Stimulated activated CD4-positive, alpha-beta T cell treated with anti-CD3 and anti-CD28 coated beads, Interleukin-12 subunit alpha, Interleukin-12 subunit beta, amount 100 ng/mL, for 24 hours (primary cell): ENCODE measurements at places on chromosomes 6 and 20.

GRCh38 chr6:70257768-70258273 is 45.1 kb downstream of the COL9A1 start:
- DNase-seq, result no peak

GRCh38 chr6:159481897-159482296 is 211.1 kb downstream of the SOD2 start:
- no peak for DNase-seq

DNA sequence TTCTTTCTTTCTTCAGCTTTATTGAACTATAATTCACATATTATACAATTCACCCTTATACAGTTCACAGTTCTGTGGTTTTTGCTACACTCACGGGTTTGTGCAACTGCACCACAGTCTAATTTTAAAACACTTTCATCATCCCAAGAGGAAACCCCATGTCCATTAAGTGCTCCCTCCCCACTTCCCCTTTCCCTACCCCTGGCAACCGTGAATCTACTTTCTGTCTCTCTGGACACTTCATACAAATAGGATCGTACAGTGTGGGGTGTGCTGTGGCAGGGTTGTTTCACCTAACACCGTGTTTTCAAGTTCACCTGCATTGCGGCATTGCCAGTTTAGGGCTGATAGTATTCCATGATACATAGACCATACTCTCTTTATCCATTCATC is 118.8 kb downstream of the PHACTR3 start:
- no peak for DNase-seq

DNA sequence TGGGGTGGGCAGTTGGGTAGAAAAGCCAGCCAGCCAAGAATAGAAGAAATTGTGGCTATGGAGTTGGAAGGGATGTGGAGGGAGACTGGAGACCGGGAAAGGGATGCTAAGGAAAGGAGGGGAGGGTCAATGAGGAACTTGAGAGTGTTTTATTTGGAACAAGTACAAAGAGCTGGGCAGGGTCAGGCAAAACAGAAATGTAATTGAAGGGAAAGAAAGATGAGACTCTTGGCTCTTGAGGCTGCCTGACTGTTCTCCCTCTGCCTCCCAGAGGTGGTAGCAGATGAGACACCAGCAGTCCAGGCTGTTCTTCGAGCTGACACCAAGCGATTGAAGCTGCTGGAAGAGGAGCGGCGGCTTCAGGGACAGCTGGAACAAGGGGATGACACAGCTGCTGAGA is 12.7 kb downstream of the ABCF1 start:
- DNase-seq, result no peak

DNA sequence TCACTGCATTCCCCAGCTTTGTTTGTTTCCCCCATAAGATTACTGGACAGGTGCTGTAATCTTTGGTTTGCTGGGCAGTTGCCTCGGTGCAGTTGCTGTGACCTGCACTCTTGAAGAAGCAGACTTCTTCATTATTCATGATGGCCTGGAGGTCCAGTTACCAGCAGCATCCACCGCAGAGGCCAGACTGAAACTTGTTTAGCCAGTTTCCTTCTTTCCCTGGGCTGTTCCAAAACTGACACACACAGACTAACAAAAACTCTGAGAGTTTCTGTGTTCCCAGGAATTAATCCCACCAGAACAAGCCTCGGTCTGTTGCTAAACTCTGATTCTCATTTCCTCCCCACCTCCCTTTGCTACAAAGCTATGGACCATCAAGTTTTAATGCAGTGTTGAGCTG is 144.1 kb downstream of the QRSL1 start:
- no peak for DNase-seq

DNA sequence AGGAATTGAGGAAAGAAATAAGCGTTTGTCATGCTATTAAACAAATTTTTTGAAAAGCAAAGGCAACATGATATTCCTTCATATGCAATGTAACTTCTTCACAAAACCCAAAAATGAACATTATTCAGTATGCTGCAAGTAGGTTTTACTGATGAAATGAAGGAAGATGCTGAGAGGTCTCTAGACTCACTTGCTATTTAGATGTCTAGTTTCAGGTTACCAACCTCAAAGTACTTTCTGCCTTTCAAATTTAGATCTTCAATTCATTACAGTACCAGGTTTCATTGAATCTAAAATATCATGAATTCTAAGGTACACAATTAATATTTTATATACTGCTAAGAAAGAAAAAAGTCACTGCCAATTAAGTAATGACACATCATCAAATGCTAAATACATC is 39.9 kb downstream of the MYO6 start:
- no peak for DNase-seq

DNA sequence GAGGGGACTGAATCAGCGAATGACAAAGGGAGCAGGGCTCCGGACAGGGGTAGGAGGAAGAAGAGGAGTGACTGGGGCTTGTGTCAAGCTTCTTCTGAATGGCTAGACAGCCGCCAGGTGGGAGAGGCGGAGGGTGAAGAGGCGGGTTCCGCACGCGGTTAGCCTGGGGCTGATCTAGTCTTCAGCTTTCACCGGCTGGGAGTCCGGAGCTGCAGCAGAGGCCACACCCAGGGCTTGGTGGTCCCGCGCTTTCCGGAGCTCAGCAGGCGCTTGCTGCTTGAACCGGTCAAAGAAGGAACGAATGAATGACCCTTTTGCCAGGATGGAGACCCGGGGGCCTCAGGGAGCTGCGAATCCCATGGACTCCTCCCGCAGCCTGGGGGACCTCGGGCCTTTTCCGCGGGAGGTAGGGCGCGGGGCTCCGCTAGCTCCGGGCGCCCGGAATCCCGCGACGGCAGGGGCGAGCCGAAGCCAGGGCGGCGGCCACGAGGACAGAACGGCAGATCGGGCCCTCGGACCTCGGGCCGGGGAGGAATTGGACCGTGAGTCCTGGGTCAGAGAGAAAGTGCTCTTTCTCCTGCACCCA is at the start of gene C6orf141:
Gene C6orf141, plus strand, starts transcription at position 177 of the 586 bp plus-strand sequence. Its CDS starts 125 bp downstream, at position 302.
- no peak for DNase-seq

DNA sequence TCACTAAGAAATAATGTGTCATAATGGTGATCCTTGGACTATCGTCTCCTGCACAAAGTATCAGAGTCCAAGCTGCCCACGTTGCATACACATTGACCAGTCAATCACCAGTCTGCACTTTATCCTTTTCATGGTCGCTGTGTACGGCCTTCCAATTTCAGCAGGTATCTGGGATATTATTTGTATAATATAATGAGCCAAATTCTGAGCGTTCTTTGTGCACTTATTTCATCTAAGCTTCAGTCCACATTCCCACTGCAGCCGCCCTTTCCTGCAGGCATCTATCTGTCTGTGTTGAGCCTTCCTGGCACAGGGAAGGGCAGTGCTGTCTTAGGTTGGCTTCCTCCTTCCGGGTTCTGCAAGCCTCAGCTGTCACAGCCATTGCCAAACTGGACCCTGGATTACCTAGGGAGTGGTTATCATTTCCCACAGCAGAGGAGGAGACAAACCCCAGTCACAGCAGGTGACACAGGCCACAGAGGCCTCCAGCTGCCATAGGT is 174.3 kb downstream of the TTLL2 start:
- DNase-seq, result no peak

GRCh38 chr20:2800521-2801285 is at the start of gene CPXM1:
Gene CPXM1, minus strand, starts transcription at chr20:2800627. Its CDS starts 55 bp downstream, at chr20:2800572.
- DNase-seq, result no peak

GRCh38 chr6:100452998-100453397 is 11.7 kb downstream of the SIM1 start:
- no peak for DNase-seq

- no peak for DNase-seq
Measured at GRCh38 chr20:739736-740135, 28.6 kb downstream of the SLC52A3 start.

- no peak for DNase-seq
Measured at GRCh38 chr6:37171201-37171969, 1.4 kb downstream of the PIM1 start.

- no peak for DNase-seq
Measured at GRCh38 chr6:32943864-32944649, 3.2 kb upstream of the HLA-DMB start.

- DNase-seq, result no peak
Measured at GRCh38 chr6:119801056-119801455, 451.5 kb upstream of the MAN1A1 start.

DNA sequence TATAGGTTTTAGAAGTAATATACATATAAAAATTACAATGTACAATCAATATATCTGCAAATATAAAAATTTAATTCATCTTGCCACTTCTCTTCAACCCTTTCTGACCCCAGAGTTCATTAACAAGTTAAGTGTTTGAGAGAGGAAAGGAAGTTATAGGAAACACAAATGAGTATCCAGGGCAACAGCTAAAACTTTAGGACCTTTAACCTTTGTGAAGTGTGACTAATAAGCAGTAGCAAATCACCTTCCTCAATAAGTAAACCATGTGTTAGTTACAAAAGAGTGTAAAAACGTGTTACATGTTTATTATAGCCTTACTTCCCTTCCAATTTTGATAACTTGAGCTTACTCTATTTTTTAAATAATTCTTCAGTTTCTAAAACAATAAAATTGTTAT is 73.4 kb upstream of the SIM1 start:
- no peak for DNase-seq

- DNase-seq, result no peak
Measured at GRCh38 chr20:14616003-14616402, 278.6 kb upstream of the FLRT3 start.

DNA sequence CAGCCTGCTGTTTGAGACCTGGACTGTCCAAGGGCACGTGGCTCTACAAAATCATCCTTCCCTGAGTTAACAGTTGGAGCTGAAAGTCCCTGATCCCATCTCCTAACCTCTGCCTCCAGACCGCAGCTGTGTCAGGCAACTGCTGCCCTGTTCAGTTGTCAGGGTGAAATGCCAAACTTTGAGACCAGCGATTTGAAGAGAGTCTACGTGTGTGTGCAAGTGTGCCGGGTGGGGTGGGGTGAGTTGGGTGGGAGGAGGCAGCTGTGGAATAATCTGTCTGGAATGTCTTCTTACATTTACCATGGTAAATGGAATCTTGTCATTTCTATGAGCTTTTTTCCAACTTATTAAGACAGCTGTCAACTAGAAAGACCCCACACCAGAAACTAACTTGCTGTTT is 81.0 kb upstream of the FAM8A1 start:
- DNase-seq, result no peak

GRCh38 chr6:89716532-89716931 is 78.0 kb upstream of the LYRM2 start:
- DNase-seq, result no peak

- no peak for DNase-seq
Measured at GRCh38 chr20:24912397-24913075, 36.5 kb upstream of the CST7 start.

DNA sequence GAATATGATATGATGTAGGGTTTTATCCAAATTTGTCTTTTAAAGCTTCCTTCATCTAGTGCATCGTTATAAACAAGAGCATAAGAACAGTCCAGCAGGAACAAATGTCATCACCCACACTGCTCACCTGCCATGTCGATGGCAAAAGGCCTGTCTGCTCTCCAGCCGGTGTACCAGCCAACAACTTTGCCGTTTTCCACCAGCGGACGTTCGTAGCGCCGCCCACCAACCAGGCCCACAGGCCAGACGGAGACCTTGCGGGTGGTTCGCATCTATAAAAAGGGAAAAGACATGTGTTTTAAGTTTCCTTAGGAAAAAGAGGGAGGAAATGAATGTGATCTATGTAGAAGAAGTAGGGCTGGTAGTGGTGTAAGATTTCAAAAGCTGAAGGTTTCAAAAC is 62.9 kb downstream of the B3GAT2 start:
- no peak for DNase-seq

DNA sequence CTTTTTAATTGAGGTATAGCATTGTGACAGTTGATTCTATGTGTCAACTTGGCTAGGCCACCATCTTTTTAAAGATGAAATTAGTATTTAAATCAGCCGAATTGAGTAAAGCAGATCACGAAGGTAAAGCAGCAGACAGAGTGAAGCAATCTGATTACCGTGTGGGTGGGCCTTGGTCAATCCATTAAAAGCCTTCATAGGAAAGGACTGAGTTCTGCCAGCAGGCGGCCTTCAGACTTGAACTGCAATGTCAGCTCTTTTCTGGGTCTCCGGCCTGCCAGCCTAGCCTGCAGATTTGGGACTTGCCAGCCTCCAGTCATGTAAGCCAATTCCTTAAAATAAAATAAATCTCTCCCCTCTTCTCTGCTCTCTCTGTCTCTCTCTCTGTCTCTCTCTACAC is 22.4 kb upstream of the TGM2 start:
- DNase-seq, result no peak

DNA sequence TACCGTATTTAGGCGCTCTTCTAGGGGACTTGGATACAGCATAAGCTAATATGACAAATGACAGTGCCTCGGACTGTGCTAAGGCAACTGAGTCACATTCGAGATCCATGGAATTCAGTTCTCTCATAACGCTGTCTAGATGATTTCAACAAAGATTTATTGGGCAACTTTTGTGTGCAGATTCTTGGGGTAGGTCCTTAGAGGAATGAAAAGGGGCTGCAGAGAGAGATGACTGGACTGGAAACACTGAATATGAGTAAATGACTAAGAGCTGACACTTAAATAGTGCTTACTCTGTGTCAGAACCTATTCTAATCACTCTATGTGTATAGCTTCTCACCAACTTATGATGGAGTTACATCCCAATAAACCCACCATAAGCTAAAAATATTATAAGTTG is 36.4 kb upstream of the MARCKS start:
- no peak for DNase-seq

DNA sequence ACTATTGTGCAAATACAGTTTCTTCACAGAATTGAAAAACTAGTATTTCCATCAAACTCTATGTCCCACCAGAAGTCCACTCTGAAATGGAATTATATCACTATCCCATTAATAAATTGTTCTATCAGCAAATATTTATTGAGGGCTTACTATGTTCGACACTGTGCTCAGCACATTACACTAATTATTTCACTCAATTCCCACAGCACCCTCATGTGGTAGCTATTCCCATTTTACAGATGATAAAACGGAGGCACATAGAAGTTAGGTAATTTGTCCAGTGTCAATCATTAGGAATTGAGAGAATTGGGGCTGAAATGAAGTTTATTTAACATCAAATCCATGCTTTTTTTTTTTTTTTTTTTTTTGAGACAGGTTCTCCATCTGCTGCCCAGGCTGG is 52.5 kb downstream of the MKKS start:
- DNase-seq, result no peak

- DNase-seq, result no peak
Measured at GRCh38 chr20:51469578-51470498, 72.7 kb downstream of the NFATC2 start.

- no peak for DNase-seq
Measured at GRCh38 chr20:56572172-56572571, 39.1 kb downstream of the FAM209B start.

DNA sequence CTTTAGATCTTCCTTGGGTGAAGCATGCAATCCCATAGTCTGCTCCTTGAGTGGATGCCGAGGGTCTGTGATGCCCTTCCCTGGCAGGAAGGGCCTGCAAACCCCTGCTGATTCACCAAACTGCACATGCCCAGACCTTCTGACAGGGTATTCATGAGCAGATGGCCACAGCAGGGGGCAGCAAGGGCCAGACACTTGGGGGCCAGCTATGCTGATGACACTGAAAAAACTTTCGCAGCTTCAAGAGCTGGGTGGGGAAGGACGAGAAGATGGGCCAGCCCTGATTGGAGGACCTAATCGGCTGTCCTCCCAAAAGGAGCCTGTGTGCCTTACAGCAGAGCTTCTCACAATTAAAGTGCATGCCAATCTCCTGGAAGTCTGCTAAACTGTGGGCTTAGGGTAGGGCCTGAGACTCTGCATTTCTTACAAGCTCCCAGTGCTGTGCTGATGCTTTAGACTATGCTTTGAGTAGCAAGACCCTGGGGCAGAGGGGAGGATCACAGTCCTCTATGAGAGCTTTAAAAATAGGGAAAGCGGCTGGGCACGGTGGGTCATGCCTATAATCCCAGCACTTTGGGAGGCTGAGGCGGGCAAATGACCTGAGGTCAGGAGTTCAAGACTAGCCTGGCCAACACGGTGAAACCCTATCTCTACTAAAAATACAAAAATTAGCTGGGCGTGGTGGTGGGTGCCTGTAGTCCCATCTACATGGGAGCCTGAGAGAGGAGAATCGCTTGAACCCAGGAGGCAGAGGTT is 15.2 kb upstream of the GDAP1L1 start:
- DNase-seq, result no peak
